Activated CD4-positive, alpha-beta T cell treated with anti-CD3 and anti-CD28 coated beads, Interleukin-2, amount 50 U/mL, for 16 hours (primary cell): ENCODE measurements at places on chromosomes 12 and 14.
A peak's percentile ranks its signal among the peaks of the same experiment; 100 is the strongest.

DNA sequence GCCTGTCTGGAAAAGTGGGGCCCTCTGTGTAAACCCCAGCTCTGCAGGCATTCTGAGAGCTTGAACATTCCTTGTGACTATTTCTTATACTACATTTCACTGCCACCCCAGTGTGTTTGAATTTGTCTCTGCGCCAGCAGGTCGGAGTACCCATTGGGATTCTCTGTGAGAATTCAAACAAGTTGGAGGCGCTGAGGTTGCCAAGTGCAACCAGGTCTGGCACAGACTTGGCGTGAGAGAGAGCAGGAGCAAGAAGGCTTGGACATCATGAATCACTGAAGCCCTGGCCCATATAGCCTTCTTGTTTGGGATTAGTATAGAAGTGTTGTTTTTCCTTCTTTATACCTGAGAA lies 33.0 kb upstream of the ATP2A2 start:
- no peak for DNase-seq

DNA sequence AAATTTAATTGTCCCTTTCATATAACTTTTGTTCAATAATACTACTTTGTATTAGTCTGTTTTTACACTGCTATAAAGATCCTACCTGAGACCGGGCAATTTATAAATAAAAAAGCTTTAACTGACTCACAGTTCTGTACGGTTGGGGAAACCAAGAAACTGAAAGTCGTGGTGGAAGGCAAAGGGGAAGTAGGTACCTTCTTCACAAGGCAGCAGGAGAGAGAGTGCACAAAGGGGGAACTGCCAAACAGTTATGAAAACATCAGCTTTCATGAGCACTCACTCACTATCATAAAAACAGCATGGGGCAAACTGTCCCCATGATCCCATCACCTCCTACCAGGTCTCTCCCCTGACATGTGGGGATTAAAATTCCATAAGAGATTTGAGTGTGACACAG lies 1069.0 kb downstream of the FSCB start:
- no peak for DNase-seq

DNA sequence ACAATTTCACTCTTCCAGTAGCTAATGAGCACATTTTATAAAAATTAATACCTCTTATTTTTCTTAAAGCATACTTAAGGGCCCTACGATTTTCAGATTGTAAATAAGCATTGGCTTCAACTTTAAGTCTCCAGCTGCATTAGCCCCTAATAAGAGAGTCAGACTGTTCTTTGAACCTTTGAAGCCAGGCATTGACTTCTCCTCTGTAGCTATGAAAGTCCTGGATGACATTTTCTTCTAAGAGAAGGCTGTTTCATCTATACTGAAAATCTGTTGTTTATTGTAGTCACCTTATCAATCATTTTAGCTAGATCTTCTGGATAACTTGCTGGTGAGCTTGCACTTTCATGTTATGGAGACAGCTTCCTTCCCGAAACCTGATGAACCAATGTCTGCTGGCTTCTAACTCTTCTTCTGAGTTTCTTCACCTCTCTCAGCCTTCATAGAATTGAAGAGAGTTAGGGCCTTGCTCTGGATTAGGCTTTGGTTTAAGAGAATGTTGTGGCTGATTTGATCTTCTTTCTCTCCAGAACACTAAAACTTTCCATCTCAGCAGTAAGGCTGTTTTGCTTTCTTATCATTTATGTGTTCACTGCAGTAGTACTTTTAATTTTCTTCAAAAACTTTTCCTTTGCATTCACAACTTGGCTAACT lies 377.1 kb upstream of the RGS6 start:
- peak; percentile 79 for DNase-seq

- DNase-seq, result no peak
These were observed 101.4 kb downstream of the PAPOLA start for GRCh38 chr14:96603350-96604255.

- DNase-seq, result no peak
These were observed 134.6 kb upstream of the PZP start for GRCh38 chr12:9342614-9343353.
